ENCODE measurements at places on chromosomes 2 and 18. TPM values are rescaled to one million over a fixed set of nuclear protein-coding genes. Genes with fewer than 3 reads are reported as not detected.

The ASB18 gene
- not detected for total RNA-seq

The KRCC1 gene
- total RNA-seq = 23.8 TPM

The PLGLB1 gene
- total RNA-seq = 6.3 TPM

GRCh38 chr18:57705832-57706595 lies 84.4 kb upstream of the NARS1 start:
- DNase-seq = no peak

DNA sequence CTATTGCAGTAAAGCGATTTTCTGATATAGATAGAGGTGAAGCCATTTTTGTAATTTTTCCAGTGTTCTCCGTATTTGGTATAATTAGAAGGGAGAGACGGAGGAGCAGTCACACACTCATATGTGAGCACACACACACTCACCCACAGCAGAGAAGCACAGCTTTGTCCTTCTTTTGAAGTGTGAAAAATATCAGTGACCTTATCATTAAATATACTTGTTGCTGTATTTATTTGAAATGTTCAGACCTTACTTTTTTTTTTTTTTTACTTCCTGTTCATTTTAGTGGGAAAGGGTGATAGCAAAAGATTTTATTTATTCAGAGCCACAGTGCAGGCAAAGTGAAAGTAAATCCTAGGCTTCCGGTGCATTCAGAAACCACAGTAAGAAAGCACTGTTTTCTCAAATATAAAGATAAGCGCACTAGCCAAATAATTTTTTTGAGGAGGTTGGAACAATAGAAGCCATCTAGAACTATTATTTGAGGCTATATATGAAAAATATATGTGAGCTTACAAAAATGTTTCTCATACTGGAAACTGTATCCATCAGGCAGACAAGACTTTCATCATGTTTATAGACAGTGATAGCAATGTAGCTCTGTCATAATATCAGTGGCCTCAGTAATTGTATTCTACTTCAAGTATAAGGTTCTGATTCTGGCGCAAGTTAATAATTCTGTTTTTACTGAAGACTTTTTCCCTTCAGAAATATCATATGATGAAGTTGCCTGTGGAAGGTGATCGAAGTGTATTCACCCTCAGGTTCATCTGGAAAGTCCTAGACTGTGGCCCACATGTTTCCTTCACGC lies 37.2 kb downstream of the TSHZ1 start:
- no peak for DNase-seq

The CFAP210 gene
- 0.23 TPM for total RNA-seq

- DNase-seq = no peak
Observed at GRCh38 chr2:204842661-204843485, 297.6 kb downstream of the PARD3B start.

GRCh38 chr2:16855183-16855582 lies 189.5 kb upstream of the CYRIA start:
- DNase-seq = no peak

The STK36 gene
- total RNA-seq = 71.1 TPM

- no peak for DNase-seq
Observed at GRCh38 chr2:40665493-40666232, 213.8 kb upstream of the SLC8A1 start.

DNA sequence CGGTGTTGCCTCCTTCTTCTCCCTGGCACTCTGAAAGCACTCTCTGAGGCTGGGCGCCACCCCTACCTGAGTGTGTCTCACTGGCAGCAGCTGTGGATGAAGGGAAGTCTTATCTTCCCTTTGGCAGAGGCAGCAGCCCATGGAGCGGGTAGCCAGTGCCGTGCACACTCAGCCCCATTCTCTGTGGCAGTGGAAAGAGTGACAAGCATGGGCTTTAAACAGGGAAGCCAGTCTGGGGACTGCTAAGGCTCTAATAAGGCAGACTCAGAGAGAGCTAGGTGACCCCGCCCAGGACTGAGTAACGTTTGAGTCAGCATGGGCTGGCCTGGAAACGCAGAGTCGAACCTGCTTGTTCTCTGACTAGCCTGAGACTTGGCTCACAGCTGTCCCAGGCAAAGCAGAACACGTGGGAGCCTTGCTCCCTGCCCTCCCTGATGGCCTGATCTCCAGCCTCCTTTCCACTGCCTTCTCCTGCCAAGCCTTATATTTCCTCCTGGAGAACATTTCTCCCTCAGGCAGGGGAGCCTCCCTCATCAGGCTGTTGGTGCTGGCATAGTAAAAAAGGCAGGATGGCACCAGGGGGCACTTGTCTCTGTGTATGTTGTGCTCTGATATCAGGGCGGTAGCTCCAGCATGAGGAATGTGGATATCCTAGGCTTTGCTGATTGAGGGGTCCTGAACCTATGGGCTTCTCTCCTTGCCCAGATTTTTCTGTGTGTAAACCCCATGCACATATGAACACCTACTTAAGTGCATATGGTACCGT lies 93.9 kb upstream of the LGALSL start:
- DNase-seq = peak; percentile 81

DNA sequence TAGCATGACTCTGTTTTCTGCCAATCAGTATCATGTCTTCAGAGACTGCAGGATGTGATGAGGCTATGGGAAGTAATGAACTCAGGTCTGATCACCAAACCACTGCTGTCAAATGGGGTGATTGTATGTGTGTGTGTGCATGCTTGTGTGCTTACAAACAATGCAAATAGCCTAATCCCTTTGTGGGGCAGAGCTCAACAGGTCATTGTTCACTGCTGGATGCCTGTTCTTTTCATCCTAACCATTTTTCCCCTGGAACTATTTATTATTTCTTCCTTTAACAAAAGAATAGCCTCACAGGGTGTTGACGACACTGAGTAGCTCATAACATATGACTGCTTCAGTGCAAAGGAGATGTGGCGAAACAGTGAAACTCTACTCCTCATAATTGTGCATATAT lies 55.9 kb downstream of the NXPH2 start:
- no peak for DNase-seq

GRCh38 chr18:47832348-47832747 lies 98.1 kb downstream of the SMAD2 start:
- DNase-seq = no peak

GRCh38 chr2:29705616-29706015 lies 215.8 kb downstream of the ALK start:
- no peak for DNase-seq

The TNFRSF11A gene
- 38.9 TPM for total RNA-seq

The BUB1 gene
- total RNA-seq = 2.0 TPM

DNA sequence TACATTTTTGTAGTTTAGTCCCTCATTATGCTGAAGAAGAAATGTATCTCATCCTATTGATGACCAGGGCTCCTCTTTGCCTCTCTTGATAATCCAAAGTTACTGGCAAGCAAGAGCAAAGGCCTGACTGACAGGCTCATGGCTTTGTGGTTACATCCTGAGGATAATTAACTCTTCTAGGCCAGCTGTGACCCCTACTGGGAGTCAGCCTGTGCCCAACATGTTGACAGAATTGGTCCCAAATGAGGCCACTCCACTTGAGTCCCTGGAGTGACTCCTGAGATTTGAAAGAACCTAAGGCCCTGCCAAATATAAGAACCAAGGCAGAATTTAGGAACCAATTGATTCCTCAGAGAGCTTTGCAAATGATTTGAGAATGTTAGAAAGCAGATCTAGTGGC lies 973.8 kb upstream of the CELF4 start:
- DNase-seq = no peak

The DTNA gene
- 53.4 TPM for total RNA-seq

- DNase-seq = no peak
Observed at GRCh38 chr2:29459445-29460179, 344.4 kb downstream of the CLIP4 start.

The EVX2 gene
- total RNA-seq = not detected

DNA sequence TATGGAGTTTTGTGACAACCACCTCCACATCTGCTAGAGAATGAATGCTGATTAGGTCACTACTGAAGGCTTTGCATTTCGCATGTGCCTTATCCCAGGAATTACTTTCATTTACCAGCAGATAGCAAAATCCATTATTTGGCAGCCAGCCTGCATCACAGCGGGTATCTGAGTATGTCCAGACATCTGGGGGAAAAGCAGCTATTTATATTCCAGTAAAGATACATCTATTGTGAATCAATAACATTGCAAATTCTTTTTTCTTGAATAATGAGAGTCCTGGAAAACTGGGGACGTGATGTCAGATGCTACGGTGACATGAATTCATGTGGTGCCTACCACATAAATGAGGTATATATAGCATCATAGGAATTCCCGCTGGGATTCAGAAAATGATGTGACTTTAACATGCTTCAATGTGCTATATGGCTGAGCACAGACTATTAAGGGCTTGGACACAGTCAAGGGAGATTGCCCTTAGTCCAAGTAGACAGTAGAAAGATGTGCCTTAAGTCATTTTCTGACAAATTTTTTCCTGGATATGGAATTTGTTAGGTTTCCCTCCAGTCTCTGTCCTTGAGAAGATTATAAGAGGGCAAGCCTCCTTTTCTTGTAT lies 84.2 kb upstream of the CD302 start:
- DNase-seq = no peak

- no peak for DNase-seq
Observed at GRCh38 chr2:8046849-8047248, 635.0 kb upstream of the ID2 start.

The PTPRN gene
- total RNA-seq = 0.60 TPM

The NGEF gene
- 12.0 TPM for total RNA-seq
